GM12892 (cell line): ENCODE measurements at places on chromosomes 5 and 9.

DNA sequence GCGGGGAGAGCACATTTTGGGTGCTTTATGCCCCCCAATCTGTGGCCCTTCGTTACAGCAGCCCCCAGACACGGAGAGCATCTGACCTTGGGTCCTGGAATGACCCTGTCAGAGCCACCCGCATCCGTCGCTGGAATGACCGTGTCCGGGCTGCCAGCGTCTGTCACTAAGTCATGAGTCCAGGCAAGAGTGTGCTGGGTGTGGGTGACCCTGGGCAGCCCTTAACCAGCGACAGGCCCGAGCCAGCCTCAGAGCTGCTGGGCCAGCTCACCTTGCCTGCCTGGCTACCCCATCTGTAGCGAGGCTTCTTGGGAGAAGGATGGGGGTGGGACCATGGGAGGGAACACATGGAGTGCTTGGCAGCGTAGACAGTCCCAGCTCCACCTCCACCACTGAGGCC is 46.8 kb upstream of the NOTCH1 start:
- no peak for DNase-seq

- DNase-seq = no peak
These were observed 43.3 kb upstream of the NCS1 start for GRCh38 chr9:130128733-130129431.

DNA sequence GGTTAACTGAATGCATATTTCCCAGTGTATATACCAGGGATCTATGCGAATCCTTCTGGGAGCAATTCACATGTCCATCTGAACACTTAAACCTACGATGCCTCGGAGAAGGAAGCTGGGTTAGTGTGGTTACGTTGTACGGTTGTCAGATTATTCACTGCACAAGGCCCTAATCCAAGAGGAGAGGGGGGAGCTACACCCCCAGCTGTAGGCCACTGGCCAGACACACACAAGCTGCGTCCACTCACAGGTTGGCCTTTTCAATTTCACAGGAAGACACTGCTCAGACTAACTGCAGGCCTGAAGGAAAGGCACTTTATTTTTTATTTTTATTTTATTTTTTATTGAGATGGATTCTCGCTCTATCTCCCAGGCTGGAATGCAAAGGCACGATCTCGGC is 184.5 kb upstream of the GNA14 start:
- DNase-seq = no peak

DNA sequence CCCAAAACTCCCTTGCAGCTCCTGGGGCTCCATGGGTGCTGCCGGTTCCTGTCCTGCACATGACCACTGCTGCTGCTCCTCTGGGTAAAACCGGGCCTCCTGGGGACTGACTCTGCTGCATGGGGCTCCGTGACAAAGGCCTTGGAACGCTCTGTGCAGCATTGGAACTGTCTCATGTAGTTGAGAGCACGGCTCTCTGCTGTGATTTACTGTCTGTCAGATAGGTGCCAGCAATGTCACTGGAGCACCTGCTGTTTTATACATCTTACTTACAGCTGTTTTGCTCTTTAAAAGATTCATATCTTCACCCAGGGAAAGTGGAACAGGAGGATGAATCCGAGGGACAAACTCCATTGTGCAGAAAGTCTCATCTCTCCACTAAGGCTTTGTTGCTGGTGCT is 138.1 kb downstream of the YIPF5 start:
- DNase-seq = no peak

GRCh38 chr5:89053547-89053946 is 170.6 kb upstream of the MEF2C start:
- no peak for DNase-seq

DNA sequence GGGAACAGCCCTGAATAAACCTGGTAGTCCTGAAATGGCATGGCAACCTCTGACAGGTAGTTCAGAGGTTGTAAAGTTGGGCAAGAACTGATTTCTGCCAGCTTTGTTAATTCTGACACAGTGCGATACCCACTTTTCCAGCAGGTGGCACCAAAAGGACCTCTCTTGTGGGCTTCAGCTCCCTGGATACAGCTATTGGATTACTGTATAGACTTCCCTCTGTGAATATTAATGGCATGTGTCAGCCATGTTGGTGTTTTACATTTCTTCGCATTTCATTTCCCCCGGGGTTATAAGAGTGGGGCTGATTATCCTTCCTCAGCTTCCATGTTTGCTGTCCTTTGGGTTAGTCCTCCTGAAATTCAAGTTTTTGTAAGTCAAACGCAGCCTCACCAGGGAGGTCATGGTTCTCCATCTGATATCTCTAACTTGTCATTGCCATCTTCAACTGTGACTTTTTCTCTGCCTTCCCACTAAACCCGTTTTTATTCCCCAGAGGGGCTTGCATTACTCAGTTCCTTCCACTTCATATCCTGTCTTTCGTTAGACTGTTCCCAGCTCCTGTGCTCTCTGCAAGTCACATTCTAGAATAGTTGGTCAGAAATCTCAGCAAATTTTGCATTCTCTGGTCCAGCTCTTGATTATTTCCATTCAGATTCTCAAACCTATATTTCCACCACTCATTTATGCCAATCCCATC is 135.6 kb downstream of the LIFR start:
- DNase-seq = no peak

- no peak for DNase-seq
These were observed 21.1 kb downstream of the CARTPT start for GRCh38 chr5:71740015-71740753.

GRCh38 chr5:174110310-174110709 is 64.8 kb downstream of the NSG2 start:
- no peak for DNase-seq

GRCh38 chr5:116347657-116348056 is 227.0 kb downstream of the SEMA6A start:
- no peak for DNase-seq

- DNase-seq = no peak
These were observed 180.0 kb upstream of the IL12B start for GRCh38 chr5:159510282-159510681.
